Left ventricle myocardium superior (tissue), 1 donor: ENCODE measurements at places on chromosomes 13 and 19. TPM values are rescaled to one million over a fixed set of nuclear protein-coding genes. Genes with fewer than 3 reads are reported as not detected.

Gene LILRB4
- total RNA-seq: 3.3 TPM

Gene ZNF667
- total RNA-seq: 5.6 TPM

Gene IGFLR1
- 3.2 TPM for total RNA-seq

Gene NDUFA13
- 1,297 TPM for total RNA-seq

Gene RASGRP4
- total RNA-seq: 1.2 TPM

Gene TTC9B
- not detected for total RNA-seq

Gene ZNF682
- 6.6 TPM for total RNA-seq
